Stimulated activated CD4-positive, alpha-beta T cell treated with anti-CD3 and anti-CD28 coated beads, Interleukin-12 subunit alpha, Interleukin-12 subunit beta, amount 100 ng/mL, for 4 hours (primary cell): ENCODE measurements at places on chromosomes 3 and 15.

DNA sequence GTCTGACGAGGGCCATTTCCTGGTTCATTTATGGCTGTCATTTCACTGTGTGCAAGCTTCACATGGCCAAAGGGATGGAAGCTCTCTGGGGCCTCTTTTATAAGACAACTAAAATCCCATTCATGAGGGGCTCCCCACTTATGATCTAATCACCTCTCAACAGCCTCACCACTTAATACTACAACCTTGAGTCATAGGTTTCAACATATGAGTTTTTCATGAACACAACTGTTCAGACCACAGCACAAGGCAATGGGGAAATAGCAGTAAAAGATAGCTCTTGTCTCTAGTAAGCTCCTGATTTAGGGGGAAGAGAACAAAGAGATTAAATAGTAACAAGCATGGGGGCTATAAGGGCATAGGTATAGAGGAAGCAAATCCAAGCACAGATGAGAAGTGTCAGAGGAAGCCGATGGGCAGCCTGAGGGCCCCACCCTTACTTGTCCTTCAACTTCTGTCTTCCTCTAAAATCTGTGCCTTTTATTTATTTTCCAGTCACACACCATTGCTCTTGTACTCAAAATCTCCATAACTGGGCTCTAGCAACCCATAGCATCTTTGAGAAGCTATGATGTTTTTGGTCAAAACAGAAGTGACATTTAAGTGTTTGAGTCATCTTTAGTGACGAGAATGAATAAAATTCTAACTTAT is 329.1 kb downstream of the UNC13C start:
- no peak for DNase-seq

DNA sequence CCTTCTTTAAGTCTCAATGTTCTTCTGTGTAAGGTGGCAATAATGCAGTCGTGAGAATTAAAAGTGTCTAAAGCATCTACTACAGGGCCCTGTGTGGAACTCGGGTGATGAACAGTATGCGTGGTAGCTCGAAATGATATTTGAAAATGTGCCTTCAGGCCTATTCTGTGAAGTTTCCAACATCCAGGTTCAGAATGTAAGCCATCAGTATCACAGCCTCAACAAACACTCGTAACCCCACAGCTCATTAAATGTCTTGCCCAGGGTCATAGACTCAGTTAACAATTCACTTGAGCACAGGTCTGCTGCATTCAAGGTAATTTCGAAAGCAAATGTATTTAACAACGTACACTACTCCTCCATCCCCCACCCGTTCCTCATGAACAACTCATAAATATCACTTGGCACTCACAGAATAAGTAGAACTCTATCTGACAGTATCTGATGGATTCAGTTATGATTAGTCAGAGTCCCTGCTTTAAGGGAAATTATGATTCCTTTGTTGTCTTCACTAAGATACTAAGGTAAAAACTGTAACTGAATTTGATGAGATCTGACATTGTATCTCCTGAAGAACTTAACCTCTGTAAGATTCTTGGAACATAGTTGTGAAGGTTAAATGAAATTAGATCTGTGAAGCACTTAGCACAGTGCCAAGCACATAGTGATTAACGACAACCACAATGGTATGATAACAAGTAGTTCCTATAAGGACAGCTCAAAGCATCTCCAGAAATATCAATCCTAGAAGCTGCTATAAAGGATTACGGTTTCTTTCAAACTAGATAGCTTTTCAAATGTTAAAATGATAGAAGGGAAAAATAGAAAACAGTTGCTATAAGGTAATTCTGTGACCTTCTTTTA is 642.3 kb downstream of the TBL1XR1 start:
- no peak for DNase-seq

DNA sequence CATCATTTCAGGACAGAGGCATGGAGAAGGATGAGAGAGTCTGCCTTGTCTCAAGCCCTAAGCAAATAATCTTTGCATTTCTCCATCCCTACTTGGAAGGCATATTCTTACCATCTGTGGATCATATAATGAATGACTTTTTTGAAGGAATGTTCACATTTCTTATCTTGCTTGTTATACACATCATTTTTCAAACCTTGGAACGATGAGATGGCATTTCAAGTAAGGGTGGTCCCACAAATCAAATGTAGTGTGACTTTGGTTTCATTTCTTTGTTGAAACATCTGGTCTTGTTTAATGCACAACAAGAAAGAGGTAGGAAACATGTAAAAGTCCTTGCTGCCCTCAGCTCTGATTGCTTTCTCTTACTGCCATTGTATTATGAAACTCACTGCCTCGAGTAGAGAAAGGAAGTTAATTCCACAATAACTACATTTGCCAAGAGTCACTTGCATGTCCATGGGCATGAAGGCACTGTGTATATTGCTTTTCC is 32.1 kb downstream of the RBMS3 start:
- no peak for DNase-seq

GRCh38 chr3:181695661-181696491 is 15.8 kb upstream of the SOX2 start:
- no peak for DNase-seq

GRCh38 chr15:69163141-69163669 is 2.8 kb downstream of the GLCE start:
- DNase-seq = no peak

DNA sequence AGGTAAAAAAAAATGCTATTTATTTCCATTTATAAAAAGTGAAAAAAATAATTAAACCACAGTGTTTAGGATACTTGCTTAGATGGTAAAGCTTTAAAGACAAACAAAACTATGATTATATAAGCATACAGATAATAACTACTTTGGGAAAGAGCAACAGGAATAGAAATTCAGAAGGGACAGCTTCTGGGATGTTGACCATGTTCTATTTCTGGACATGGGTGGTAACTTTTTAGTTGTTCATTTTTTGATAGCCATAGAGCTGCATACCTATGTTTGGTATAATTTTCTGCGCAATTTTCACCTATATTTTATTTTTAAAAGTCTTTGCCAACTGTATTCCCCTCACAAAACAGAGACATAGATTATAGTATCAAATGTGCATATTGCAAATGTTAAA is 572.0 kb upstream of the NR2F2 start:
- no peak for DNase-seq

- DNase-seq = no peak
These were observed 78.9 kb downstream of the IQSEC1 start for GRCh38 chr3:12994357-12994606.

- no peak for DNase-seq
These were observed 362.1 kb upstream of the AGTR1 start for GRCh38 chr3:148335612-148336011.

DNA sequence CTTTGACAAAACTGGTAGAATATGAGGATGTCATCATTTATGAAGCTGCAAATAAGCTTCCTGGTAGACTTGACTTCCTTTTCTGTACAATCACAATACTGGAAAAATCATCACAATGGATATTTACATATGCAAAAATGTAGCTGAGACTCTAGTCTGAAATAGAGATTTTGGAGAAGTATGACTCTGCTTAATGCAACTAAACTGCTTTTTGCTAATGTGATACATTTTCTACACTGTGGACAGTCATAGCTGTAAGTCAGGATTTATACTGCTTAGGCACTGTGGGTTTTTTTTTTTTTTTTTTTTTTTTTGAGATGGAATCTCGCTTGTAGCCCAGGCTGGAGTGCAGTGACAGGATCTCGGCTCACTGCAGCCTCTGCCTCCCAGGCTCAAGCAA is 34.5 kb upstream of the ST3GAL6 start:
- no peak for DNase-seq

DNA sequence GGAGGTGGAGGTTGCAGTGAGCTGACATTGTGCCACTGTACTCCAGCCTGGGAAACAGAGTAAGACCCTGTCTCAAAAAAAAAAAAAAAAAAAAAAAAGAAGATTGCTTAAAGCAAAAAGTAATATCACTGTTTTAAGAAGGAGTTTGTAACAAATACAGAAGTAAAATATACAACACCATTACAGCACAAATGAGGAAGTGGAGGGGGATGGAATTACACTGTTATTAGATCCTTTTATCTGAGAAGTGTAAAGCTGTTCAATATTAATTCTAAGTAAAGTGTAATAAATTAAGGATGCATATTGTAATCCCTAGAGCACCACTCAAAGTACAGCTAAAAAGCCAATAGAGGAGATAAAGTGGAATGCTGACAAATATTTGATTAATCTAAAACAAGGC is 47.0 kb upstream of the SNRPA1 start:
- no peak for DNase-seq

DNA sequence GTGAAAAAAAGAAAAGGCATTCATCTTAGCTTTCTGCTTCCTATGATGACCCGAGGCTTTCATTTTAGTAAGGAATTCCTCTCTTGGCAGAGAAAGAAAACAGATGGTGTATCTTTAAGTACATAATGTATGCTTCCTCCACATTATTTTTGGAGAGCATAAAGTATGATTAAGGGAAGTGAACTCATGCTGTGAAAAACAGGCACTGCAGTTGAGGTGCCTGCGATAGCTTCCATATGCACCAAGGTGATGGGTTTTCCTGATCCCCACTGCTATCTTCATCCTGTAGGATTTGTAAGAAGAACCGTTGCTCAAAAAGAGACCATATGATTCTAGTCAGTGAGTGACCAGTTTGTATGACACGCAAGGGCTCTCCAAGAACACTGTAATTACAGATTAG is 411.5 kb upstream of the MCTP2 start:
- DNase-seq = no peak

GRCh38 chr3:22089284-22089683 is 338.3 kb upstream of the ZNF385D start:
- DNase-seq = no peak

- DNase-seq = no peak
These were observed 69.6 kb downstream of the SMAD3 start for GRCh38 chr15:67134871-67135492.

DNA sequence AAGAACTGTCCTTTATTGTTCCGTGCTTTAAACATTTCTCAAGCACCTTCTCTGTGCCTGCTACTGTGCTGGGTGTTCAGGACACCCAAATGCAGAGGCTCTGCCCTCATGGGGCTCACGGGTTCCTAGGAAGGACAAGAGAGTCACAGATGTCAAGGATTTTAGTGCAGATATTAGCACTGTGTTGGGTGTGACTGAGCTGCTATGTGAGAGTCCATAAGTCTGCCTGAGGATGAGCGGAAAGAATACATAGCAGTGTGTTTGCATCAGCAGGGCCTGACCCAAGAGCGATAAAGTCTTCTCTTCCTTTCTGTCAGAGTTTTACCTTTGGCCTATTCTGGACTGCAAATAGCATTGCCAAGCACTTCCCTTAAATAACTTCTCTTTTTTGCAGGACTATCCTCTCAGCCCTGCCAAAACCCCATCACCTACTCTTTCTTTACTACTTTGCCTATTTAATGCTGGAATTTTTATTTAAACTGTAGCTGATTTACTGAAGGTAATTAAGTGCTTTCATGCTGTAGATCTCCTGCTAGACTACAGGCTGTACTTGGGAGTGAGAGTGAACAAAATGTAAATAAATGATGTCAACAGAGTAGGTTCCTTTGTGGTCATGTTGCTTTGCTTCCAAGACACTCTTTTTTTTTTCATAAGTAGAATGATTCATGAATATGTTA is 459.4 kb upstream of the TPRG1 start:
- no peak for DNase-seq

DNA sequence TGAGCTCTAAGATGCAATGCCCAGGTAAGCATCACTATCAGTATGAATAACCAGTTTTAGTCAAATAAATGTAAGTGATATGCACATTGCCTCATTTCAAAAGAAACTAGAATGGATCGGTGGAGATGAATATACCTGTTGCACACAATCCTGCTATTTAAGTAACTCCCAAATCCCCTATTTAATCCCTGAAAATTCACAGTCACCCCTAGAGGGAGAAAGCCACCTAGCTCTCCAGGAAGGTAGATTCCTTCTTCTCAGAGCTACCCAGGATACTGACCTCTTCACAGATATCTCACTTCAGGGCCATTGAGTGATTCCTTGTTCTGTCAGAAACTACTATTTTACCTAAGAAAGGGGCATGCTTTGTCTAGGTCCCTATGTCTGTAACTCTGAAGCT is 11.7 kb downstream of the LSAMP start:
- DNase-seq = no peak

- DNase-seq = no peak
These were observed 11.9 kb upstream of the LEKR1 start for GRCh38 chr3:156814295-156814694.

DNA sequence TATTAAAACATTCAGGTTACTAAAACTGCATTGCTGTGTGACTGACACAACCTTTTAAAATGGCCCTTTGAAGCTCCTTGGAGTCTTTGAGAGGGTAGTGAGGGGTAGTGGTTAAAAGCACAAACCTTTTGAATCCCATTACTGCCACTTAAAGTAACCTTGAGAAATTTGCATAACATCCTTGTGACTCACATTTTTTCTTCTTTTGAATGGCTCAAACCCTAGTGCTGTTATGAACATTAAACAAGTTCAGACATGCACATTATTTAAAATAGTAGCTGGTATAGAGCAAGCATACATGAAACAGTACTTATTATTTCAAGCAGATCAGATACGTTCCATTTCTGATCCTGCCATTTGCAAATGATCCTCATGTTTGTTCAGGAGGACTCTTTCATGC is 3.7 kb upstream of the CLDN1 start:
- DNase-seq = no peak

GRCh38 chr3:107209302-107209990 is 167.8 kb upstream of the CCDC54 start:
- no peak for DNase-seq

GRCh38 chr3:61417352-61417751 is 144.0 kb upstream of the PTPRG start:
- DNase-seq = no peak

DNA sequence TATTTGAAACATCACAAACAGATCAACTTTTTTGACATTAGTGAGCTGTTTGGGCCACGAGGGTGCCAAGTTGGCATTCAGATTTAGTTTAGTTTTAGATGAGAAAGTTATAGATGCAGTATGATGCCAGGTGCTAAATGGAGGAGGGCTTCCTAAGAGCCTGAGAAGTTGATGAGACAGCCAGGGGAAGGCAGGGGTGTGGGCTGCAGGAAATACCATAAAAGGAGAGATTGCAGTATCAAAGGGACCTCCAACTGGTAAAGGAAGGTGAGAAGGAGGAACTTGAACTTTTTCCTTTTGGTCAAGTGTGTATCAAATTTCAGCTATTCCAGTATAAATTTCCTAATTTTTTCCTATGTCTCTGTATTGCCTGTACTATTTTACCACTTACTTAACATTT is 2.0 kb upstream of the TNIK start:
- DNase-seq = no peak

DNA sequence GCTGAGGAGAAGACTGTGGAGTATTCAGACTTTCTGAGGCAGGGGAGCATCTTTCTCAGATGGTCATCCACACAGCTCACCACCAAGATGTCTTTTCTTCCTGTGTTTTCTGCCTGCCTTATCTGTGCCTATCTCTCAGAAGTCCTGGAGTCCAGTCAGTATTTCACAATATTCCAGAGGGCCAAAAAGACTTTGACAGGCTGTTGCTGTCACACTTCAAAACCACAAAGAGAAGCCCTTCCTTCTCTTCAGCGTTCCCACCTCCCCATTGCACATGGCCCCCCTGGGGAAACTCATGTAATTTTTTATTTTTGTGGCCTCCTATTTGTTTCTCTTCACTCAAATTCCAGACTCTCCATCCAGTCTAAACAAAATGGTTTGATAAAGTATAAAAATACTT is 585.2 kb downstream of the EPHA3 start:
- DNase-seq = no peak

- peak; percentile 19 for DNase-seq
These were observed 45.2 kb downstream of the GASK1A start for GRCh38 chr3:43024181-43024885.
